NCI-H1092 (cell line): ENCODE measurements at places on chromosomes 5 and 9.

GRCh38 chr5:170275376-170275994 lies 22.1 kb downstream of the LCP2 start:
- no peak for DNase-seq

DNA sequence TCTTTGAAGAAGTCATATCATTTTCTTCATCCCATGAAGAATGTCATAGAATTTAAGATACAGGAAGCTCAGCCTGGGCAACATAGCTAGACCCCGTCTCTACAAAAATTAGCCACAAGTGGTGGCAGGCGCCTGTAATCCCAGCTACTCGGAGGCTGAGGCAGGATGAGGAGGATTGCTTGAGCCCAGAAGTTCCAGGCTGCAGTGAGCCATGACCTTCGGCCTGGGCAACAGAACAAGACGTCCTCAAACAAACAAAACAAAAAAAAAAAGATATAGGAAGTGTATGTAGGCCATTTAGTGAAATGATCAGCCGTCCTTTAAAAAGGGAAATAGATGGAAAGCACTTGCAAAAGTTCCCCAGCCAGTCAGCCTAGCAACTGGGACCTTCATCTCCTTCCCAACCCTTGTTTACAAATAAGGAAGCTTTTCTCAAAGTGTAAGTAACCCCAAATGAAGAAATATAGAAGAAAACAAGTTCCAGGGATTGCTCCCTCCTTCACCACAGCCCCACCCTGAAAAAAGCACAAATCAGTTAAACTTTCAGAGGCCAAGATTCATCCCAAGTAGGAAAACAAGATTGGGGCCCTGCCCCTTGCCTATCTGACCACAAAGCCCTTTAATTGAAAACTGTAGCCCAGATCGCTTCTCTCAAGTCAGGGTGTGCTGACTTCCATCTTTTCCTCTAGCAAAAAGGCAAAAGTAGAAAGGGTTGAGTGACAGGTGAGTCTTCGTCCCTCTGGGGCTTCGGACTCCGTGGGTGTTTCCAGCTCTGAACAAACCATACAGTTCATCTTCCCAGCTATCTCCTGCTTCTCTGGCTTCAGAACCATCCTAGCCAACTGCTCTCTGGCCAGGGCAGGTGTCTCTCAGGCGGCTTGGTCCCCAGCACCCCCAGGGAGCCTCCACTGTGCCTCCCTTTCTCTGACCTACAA lies 1.2 kb downstream of the SLC31A2 start:
- DNase-seq: no peak

- no peak for DNase-seq
Measured at GRCh38 chr5:92945605-92946097, 635.4 kb downstream of the NR2F1-AS1 start.

DNA sequence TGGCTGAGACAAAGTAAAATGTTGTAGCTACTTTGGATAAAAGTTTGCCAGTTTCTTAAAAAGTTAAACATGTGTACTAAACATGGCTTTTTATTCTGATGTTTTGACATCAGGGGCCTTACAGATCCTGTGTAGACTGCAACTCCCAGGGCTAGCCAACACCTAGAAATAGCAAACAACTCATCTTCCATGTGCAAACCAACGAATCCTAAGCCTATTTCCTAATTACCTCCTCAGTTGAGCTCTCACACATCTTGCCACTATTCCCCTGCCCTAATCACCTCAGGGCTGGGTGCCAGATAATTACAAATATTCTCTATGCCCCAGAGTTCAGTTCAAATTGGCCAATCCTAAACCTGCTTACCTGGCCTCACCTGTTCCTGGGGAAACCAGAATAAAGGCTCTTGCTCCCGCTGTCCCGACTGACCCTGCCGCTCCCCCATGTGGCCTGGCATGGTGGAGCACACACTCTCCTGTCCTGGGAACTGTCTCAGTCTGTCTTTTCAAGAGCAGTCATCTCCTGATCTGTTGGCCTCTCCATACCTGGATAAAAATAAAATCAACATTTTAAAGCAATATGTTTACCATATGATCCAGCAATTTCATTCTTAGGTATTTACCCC lies 37.1 kb upstream of the FAM169A start:
- DNase-seq: no peak

- no peak for DNase-seq
Measured at GRCh38 chr5:170338933-170339779, 41.6 kb upstream of the LCP2 start.

DNA sequence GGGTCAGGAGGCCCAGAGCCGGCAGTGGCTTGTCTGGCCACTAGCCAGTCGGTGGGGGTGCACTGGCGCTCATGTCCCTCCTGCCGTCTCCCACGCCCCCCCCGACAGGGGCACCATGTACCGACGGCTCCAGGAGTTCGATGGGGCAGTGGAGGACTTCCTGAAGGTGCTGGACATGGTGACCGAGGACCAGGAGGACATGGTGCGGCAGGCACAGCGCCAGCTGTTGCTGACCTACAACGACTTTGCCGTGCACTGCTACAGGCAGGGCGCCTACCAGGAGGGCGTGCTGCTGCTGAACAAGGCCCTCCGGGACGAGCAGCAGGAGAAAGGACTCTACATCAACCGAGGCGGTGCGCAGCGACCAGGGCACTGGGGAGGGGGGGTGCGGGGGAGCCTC lies 8.1 kb downstream of the TTC16 start:
- DNase-seq: no peak

DNA sequence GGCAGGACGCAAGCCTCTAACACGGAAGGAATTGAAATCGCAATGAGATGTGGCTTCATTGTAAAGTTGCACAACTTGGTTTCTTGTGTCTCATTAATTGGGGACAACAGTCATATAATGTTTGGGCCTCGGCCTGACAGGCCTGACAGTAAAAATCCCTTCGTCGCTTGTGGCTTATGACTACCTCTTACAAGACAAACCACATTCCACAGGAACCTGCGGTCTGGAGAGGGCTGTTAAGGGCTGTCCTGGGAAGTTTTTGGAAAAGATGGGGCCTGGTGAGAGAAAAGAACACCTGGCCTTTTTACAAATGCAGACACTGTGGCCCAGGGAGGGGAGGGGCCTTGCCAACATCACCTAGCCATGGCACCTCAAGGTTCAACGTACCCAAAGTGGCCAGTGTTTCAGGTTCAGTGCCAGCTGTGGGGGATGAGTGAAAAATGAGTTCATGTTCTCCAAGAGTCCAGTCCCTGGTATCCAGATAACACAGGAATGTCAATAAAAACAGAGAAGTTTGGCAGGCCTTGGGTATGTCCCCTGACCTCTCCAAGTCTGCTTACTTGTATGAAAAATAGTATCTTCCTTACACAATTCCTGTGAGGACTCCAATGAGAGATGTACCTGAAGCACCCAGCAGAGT lies 22.2 kb downstream of the SHB start:
- DNase-seq: no peak

DNA sequence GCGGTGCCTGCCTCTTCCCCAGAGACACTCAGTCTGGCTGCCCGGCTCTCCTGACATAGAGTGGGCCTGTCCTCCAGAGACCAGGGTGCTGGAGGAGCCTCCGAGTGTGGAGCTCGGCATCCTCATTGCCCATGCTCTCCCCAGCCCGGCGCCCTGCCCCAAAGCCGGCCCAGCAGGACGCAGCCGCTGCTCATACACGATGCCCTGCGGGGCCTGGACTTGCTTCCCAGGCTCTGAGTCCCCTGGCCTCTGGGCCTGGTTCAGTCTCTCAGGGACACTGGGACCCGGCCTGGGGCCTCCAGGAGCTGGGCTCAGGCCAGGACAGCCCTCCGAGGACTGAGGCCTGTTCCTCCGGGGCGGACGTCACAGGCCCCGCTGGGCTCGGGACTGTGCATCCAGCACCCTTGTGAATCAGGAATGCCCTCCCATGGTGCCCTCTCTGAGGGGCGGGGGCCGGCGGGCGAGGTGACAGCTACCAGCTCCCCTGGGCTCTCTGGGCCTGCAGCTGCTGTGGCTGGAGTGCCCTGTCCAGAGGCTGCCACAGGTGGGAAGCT lies 23.2 kb downstream of the TPPP start:
- no peak for DNase-seq

DNA sequence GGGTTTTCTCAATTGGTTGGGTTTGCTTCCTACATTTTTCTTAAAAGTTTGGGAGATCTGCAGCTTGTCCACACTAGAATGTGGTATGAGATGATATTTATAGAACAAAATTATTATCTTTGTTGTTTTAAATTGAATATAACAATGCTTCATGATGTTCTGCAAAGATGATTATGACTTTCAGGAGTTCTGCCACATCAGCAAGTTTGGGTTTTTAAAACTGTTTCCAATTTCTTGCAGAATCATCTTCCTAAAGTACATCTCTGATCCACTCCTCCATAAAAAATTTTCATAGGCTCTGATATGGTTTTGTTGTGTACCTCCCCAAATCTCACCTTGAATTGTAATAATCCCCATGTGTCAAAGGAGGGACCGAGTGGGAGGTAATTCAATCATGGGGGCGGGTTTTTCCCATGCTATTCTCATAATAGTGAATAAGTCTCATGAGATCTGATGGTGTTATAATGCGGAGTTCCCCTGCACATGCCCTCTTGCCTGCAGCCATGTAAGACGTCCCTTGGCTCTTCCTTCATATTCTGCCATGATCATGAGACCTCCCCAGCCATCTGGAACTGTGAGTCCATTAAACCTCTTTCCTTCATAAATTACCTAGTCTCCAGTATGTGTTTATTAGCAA lies 119.1 kb upstream of the PTGER4 start:
- DNase-seq: no peak

- DNase-seq: no peak
Measured at GRCh38 chr9:32265037-32265436, 119.4 kb upstream of the ACO1 start.

GRCh38 chr5:100186181-100186580 lies 349.0 kb upstream of the FAM174A start:
- no peak for DNase-seq

GRCh38 chr5:36435516-36435915 lies 133.8 kb upstream of the RANBP3L start:
- no peak for DNase-seq

GRCh38 chr5:132483661-132484390 lies 6.7 kb downstream of the IRF1 start:
- no peak for DNase-seq

DNA sequence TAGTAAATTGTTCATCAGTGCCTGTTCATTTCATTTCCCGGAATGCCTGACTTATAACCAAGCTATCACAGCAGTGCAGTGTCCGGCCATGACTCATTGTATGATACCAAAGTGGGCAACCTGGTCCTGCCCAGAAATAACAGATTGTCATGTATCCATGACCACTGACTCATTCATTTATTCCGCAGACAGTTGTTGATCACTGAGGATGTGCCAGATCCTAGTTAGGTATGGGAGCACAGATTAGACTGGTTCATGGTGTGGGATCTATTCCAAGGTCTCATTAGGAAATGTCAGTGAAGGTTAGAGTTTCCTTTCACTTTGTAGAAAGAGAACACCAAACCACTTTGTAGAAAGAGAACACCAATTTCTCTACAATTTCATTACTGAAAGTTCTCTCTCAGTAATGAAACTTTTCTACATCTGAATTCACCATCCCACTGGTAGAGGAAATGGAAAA lies 8.7 kb downstream of the NREP start:
- DNase-seq: no peak

DNA sequence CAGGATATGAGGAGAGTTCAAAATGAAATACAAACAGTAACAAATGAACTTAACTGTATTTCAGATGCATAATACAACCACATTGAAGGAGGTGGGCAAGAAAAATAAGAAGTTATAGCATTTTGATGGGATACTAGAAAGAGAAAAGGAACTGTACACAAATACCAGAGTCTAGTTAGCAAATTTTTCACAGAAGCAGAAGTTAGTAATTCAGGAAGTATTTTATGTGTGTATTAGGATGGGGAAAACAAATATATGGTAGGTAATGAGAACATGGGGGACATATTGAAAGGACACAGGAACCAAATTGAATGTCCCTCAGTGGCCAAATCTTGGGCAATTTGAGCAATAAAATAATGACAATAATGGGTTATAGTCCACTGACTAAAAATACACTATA lies 18.4 kb downstream of the GM2A start:
- no peak for DNase-seq

- no peak for DNase-seq
Measured at GRCh38 chr9:37405350-37405749, 17.1 kb upstream of the GRHPR start.

- peak; percentile 66 for DNase-seq
Measured at GRCh38 chr9:114906922-114907571, 23.3 kb downstream of the TNFSF8 start.

- no peak for DNase-seq
Measured at GRCh38 chr9:129336130-129336528, 158.1 kb upstream of the IER5L start.

DNA sequence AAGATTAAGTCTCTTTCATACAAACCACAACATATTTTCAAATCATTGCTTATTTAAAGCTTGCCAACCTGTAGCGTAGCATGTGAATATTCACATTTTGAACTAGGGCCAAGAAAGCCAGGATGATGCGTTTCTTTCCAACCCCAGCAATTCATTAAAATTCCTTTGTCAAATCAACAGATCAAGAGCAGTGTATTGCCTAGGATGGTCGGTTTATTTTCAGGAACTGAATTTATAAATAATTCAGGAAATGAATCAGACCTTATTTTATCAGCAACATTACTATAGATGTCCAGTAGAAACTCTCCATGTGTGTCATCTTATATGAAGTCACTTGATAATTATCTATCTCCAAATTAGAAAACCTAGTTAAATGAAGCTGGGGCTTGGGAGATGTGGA lies 13.2 kb upstream of the AUH start:
- DNase-seq: no peak

GRCh38 chr5:161007879-161008278 lies 155.9 kb upstream of the ATP10B start:
- DNase-seq: no peak

DNA sequence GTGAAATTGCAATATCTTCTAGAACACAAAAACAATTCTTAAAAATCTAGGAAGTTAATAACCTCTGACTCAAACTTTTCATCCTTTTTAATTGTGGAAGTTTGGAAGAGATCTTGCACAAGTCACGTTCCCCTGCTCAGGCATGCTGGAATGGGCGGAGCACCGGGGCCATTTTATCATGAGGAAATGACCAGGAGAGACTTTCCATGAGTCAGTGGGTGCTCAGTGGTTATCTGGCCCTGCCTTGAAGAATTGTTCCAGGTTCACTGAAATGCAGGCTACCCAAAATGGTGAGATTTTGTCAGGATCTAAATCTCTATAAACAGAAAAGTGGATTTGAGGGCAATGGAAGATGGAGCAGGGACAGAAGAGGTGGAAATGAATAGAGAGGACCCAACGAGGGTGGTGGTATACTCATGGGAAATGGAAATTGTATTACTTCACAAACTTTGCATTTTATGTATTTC lies 61.2 kb downstream of the FYB1 start:
- DNase-seq: no peak
